Activated CD4-positive, alpha-beta T cell treated with anti-CD3 and anti-CD28 coated beads for 24 hours (primary cell): ENCODE measurements at places on chromosomes 12 and 14.

DNA sequence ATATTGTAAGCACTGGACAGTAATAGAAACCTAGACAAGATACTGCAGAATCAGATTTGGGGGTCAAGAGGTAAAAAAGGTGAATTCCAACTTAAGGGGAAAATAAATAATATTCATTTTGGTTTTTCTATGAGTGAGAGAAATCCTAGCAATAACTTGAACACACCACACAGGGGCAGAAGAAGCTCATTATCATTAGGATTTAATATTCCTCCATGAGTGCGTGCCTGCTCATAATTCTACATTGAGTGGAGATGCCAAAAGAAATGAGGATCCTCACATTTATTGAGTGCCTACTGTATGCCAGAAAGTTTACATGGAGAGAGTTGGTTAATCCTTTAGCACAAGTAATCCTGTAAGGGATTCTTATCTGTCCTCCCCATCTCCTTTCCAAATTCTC is 40.5 kb upstream of the C14orf132 start:
- no peak for DNase-seq

DNA sequence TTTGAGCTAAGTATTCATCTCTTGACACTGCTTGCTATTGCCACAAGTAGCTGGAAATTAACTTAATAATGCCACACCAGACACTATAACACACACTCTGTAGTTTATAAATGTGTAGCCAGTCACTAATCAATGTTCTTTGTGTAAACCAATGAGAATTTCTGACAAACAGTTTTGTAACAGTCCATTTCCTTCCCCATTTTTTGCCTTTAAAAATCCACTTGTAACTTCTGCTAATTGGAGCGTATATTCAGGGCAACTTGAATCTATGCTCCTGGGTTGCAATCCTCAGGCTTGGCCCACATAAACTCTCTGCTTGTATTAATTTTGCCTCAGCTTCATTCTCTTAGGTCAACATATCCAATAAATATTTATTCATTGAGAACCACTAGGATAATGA is 125.0 kb upstream of the DHRS4 start:
- no peak for DNase-seq

DNA sequence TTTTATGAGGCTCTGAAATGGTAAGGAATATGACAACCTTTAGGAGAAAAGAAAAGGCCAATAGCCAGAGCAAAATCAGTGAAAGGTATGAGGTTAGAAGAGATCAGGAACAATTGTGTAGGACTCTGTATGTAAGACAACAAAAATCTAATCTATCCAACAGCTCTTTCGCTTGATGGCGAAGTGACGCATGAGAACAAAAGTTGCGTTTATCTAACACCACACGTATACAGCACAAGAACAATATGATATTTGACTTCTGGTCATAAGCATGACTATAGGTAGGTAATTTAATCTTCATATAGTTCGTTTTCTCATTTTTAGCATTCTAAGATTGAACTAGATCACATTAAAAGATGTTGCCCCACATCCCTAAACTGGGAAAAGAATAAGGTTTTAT is 1.5 kb downstream of the CLECL1 start:
- DNase-seq, result no peak

DNA sequence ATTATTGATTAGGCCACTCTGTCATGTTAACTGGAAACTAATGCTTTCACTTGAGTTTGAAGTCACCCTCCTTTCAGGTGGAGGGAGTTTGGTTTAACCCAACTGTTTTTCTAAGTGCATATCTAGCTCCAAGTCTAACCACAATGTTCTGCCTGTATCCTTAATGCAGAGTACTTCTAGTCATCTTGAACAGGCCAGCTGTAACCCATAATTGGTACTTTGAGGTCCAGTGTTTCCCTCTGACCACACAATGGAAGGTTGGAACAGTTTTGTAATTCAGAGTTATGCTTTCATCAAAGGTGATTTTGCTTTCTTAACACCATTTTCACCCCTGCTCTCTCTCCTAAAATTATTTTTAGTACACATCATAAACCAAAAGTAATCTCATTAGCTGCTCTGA is 237.2 kb upstream of the DCN start:
- no peak for DNase-seq

- peak; percentile 46 for DNase-seq
These were observed 32.6 kb upstream of the HIF1A start for GRCh38 chr14:61662437-61663311.

DNA sequence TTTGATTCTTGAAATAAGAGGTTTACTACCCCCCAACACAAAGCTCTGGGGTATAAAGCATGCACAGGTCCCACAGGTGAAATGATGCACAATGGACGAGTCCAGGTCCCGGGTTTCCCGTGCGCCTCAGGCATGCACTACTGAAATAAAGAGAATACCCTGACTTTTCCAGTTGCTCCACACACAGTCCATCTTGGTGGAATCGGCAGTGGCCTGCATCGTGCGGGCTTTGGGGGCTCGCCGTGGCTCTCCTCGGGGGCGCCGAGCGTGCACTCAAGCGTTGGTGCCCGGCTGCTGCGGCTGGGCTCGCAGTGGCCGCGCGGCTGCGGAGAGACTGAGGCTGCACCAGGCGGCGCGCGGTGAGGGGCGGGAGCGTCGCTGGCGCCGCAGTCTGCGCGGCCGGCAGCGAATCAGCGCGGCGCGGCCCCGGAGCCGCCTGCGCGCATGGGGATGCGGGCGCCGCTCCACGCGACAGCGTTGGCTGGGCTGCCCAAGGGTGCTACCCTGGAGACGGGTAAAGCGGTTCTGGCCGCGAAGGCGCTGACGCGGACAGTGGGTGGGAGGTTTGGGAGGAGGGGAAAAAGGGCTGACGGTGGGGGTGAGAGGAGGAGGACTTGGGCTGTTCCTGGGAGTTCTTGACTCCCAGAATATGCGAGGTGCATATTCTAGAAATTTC is 53.8 kb upstream of the CCDC175 start:
- DNase-seq, result no peak

DNA sequence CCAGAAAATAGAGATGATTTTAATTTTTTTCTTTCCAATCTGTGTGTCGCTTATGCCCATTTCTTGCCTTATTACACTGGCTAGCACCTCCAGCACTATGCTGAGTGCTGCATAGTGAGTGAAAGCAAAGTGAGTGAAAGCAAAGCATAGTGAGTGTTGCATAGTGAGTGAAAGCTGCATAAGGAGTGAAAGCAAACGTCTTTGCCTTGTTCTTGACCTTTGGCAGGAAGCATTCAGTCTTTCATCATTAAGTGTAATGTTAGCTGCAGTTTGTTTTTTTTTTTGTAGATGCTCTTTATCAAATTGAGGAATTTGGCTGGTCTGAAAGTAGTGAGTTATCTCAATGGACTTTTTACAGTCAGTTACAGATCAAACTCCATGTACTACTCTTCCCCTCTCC is 6.9 kb upstream of the CORO1C start:
- no peak for DNase-seq

DNA sequence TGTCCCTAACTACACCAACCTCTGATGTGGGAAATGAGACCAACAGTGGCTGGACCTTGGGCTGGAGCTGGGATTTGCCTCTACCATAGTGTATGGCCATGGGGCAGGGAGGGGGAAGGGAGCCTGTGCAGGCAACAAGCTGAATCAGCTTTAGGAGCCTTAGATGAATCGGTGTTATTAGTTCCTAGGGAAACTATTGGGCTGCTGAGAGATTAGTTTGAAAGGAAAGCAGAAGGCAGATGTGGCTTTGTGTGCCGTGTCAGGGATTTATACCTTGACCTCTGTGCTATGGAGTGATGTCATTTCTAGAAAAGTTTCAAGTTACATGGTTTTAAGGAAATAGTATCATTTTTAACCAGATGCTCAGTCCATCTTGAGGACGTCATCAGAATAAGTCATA is 19.5 kb upstream of the GAS2L3 start:
- no peak for DNase-seq

- no peak for DNase-seq
These were observed 29.5 kb upstream of the RHOJ start for GRCh38 chr14:63174760-63175191.

GRCh38 chr12:117213295-117213808 is 23.1 kb upstream of the FBXO21 start:
- DNase-seq, result no peak

DNA sequence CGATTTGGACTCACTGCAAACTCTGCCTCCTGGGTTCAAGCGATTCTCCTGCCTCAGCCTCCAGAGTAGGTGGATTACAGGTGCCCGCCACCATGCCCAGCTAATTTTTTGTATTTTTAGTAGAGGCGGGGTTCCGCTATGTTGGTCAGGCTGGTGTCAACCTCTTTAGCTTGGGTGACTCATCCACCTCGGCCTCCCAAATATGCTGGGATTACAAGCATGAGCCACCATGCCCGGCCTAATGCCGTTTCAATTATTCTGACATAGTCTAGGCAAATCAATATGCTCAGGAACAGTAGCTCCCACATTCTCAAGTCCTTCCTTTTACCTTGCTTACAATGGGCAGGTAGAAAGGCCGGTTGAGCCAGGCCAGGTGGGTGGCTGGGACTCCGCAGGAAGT is 82.0 kb upstream of the EEA1 start:
- no peak for DNase-seq

DNA sequence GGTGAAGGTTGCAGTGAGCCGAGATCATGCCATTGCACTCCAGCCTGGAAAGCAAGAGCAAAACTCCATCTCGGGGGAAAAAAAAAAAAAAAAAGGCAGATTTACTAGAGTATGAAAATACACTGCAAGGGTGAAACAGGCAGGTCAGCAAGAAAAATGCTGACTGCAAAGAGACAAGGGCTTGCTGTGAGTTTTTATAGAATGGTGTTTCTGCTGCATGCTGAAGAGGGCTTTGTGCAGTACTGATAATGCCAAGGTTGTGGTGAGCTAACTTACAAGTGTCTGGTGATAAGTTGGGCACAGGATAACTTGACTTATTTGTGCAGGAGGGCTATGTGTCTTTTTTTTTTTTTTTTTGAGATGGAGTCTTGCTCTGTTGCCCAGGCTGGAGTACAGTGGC is 25.9 kb upstream of the SRP54 start:
- DNase-seq, result no peak

GRCh38 chr14:104280085-104280901 is 141.9 kb downstream of the KIF26A start:
- no peak for DNase-seq

DNA sequence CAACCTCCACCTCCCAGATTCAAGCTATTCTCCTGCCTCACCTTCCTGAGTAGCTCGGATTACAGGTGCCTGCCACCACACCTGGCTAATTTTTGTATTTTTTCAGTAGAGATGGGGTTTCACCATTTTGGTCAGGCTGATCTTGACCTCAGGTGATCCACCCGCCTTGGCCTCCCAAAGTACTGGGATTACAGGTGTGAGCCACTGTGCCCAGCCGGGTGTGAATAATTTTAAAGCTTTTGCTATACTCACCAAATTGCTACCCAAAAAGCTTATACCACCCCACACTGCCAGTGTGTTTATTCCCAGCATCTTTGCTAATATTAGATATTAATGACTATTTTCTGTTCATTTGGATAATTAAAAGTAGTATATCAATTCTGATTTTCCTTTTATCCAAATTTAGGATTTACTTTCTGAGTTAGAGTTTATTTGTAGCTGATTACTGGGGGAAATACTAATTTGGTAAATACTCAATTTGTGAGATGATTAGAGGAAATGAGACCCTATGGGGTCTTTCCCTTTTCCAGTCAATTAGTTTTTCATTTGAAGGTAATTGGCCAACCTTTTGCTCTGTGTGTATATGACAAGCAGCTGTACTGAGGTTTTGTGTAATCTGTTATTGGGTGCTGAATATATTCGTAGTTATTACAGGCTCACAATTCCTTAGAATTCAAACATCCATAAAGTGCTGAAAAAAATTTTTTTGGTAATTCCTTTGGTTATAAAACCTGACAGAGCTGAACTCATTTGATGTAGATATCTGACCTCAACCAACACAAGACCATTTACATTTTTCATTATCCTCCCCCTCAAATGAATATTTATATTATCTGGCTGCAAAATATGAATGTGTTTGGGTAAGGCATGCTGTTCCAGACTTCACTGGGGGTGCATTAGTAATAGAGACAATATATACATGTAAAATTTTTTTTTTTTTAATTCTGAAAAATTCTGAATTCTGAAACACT is 73.6 kb downstream of the ANO6 start:
- no peak for DNase-seq

DNA sequence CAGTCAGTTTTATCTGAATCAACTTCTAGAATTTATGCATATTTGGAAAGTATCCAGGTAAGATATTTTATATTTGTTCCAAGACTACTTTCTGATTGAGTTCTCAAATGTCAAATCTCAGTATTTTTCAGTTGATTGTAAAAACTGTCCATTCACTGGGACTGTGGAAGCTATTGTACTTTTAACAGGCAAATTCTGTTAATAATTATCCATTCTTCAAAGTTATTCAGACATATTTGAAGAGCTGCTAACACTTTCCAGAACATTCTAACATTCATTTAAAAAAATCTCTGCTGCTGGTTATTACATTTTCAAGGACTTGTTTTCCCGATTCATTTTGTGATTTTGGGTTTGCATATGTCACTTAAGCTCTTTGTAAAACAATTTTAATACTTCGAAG is 59.7 kb downstream of the PIK3C2G start:
- no peak for DNase-seq

GRCh38 chr14:65019944-65020566 is 33.4 kb downstream of the FNTB start:
- no peak for DNase-seq

GRCh38 chr12:71240946-71241345 is 83.1 kb upstream of the TSPAN8 start:
- no peak for DNase-seq

DNA sequence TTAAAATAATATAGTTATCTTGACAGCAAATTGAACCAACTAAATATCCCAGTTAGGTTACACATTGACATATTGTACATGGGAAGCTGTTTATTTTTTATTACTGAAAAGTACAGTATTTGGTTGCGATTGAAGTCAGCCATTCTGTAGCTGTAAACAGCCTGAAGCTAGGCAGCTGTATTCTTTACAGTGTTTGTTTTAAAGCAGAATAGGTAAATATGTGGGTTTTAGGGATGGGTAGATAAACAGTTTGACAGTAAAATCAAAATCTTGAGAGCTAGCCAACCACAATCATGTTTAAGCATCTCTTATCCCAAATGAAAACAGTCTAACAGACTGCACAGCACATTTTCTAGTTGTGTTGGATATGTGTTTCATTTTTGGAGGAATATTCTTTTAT is 45.7 kb downstream of the TTC6 start:
- no peak for DNase-seq

DNA sequence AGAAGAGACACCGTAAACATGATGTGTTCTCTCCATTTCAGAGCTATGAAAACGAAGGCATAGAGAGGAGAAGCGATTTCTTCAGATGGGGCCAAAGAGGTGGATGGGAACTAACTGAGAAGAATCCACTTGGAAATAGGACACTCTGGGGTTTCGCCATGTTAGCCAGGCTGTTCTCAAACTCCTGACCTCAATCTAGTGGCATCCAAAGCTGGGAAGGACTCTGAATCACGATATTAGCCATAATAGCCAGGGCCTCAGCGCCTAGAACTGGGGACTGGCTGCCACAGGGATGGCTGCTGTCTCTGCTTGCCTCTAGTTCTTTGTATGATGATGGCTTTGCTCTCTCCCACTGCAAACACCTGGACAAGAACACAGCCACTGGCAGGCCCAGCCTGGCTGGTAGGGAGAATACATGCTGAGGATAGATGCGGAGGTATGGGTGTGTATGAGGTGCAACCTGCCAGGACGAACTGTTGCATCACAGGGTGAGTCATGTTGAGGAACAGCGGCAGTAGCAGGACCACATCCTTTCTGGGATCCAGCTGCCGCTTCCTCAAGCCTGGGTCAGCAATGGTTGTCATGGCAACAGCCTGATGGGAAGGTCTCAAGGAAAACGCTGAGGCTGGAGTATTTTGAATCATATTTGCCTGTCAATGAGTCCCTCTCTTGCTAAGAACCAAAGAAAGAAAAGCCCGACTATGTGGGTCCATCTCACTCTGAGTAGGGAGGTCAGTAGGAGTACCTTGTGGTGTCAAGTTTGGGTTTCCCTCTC is 31.1 kb downstream of the CCDC177 start:
- DNase-seq, result peak; percentile 4
